ENCODE measurements at places on chromosomes 1 and 21.

- no peak overlapping the region for H3K27ac ChIP-seq
- H3K36me3 ChIP-seq = no peaks in the 10 kb centered on the region
- no peak for DNase-seq
These were observed 30.4 kb downstream of the TTC13 start for GRCh38 chr1:230948301-230948700.

DNA sequence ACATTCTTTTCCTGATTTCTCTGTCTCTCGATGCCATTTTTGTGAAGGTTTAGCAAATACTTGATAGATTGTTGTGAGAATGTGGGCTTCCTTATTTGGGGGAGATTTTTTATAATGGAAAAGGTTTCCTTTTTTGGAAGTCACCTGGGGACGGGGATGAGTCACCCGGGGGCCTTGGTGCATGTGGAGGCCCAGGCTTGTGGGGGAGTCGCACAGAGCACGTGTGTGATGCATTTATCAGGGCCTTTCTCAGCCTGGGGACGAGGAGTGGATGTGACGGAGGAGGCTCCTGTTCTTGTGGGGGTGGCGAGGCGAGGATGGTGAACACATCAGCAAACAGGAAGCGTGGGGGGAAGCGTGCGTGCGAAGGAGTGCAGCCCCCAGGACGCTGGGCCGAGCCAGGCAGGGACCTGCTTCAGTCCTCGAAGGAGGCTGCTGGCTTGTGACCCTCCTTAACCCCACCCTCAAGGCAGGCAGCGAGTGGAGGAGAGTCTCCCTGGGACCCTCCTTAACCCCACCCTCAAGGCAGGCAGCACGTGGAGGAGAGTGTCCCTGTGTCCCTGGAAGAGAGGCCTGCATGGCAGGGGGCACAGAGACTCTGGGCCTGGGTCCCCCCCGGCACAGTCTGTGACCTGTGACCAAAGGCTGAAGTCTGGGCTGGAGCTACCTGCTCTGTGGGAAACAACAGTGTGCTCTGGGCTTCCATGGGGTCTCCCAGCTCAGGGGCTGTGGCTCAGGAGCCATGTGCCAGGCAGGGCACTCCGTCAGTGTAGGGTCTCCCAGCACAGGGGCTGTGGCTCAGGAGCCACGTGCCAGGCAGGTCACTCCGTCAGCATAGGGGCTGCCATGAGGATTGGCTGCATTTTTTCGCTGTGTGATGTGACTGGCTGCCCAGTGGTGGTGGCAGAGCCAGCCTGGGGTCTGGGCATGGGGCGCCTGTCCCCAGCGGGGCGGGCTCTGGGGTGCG is 57.2 kb downstream of the AGPAT3 start:
- DNase-seq = peak; percentile 69
- H3K4me1 ChIP-seq = peaks cover 16% of the 10 kb centered on the region
- peak overlapping the region; percentile 26 for H3K27ac ChIP-seq
- no peaks in the 10 kb centered on the region for H3K36me3 ChIP-seq
- H3K4me3 ChIP-seq = no peak overlapping the region

DNA sequence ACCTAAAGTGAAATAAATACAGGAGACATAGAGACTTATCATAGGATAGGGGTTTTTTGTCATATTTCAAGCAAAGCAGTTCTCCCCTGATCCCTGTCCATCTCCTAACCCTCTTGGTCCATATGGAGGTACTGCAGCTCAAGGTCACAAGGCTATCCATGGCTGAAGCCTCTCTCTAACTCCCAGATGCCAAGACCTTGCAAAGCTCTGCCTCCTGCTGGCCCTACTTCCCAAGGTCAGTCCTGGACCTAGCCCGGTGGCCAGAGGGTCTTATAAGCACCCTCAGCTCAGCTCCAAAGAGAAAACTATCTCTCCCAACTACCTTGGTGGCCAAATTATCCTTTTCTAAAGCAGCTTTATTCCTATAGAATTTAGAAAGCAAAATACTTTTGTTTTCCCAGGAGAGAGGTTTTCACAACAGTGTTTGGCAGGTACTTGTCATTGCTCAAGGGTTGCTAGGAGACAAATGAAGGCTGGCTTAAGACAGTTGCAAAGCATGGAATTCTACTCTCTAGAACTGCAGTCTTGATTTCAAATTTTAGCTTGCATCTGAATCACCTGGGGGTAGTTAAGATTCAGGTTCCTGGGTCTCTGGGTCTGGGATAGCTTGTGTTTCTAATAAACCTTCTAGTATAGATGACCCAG is 121.5 kb downstream of the XCL2 start:
- no peaks in the 10 kb centered on the region for H3K27me3 ChIP-seq
- no peak overlapping the region for H3K27ac ChIP-seq
- H3K4me1 ChIP-seq = no peaks in the 10 kb centered on the region

- H3K27ac ChIP-seq = no peak overlapping the region
- no peaks in the 10 kb centered on the region for H3K27me3 ChIP-seq
- peaks cover 4% of the 10 kb centered on the region for H3K36me3 ChIP-seq
- peaks cover 7% of the 10 kb centered on the region for H3K4me1 ChIP-seq
- H3K4me3 ChIP-seq = no peak overlapping the region
These were observed 72.9 kb downstream of the SKI start for GRCh38 chr1:2300851-2301606.

DNA sequence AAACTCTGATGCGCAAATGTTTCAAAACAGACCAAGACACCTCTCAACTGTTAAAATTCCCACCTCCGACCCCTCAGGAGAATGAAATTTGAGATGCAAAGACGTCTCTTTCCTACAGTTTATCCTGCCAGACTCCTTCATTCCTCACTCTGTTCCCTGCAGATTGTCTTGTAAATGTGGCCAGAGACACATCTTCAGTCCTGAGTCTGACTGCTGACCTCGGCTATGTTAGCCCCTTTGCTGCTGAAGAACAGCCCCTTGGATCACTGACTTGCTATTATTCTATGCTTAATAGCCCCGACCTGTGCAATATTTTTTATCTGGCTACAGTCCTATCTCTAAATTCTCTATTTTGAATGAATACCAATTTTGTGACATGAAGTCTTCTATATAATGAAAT is 16.6 kb upstream of the ESRRG start:
- peaks cover 5% of the 10 kb centered on the region for H3K4me1 ChIP-seq
- no peaks in the 10 kb centered on the region for H3K36me3 ChIP-seq
- DNase-seq = peak; percentile 19
- no peak overlapping the region for H3K27ac ChIP-seq
- H3K4me3 ChIP-seq = no peak overlapping the region

DNA sequence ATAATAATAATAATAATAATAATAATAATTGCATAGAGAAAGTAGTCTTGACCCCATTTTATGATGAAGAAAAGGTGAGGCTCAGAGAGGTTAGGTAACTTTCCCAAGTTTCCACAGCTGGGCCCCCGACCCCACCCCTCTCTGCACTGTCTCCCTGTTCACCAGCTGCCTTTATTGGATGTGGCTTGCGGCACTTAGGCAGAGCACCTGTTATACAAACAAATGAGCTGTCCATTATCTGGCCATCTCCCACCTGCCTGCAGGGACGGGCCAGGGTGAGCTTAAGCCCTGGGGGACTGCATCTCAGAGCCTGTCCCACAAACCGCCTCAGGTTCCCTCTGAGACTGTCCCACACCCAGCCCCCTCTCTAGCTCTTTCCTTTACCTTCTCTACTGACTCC is 10.1 kb upstream of the EFNA1 start:
- H3K27me3 ChIP-seq = no peaks in the 10 kb centered on the region
- no peak overlapping the region for H3K27ac ChIP-seq
- DNase-seq = no peak
- H3K4me3 ChIP-seq = no peak overlapping the region

- H3K4me3 ChIP-seq = no peak overlapping the region
- H3K27ac ChIP-seq = no peak overlapping the region
- H3K36me3 ChIP-seq = no peaks in the 10 kb centered on the region
- peaks cover 8% of the 10 kb centered on the region for H3K4me1 ChIP-seq
- no peaks in the 10 kb centered on the region for H3K27me3 ChIP-seq
- peak; percentile 86 for DNase-seq
These were observed 2.8 kb upstream of the CD1D start for GRCh38 chr1:158177700-158178450.

DNA sequence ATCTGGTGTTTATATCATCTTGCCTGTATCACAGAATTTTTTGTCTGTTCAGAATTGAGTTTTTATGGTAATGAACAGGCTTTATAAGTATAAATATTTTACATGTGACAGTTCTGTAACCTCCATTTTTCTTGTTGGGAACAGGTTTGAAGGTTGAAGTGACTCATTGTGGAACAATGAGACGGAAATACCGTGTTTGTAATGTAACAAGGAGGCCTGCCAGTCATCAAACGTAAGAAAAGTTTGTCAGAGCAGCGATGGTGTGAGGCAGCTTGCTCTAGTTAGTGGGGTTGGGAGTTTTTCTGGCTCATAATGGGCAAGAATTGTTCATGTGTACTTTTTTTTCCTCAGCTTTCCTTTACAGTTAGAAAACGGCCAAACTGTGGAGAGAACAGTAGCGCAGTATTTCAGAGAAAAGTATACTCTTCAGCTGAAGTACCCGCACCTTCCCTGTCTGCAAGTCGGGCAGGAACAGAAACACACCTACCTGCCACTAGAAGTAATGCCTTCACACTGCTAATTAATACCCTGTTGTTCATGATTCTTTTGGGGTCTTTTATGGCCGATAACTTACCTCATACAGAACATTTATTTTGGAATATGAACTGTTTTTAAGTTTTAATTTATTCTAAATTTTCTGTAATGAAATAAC is 75.2 kb upstream of the TEKT2 start:
- H3K27ac ChIP-seq = no peak overlapping the region
- H3K27me3 ChIP-seq = no peaks in the 10 kb centered on the region
- DNase-seq = peak; percentile 45
- H3K36me3 ChIP-seq = no peaks in the 10 kb centered on the region
- H3K4me1 ChIP-seq = no peaks in the 10 kb centered on the region
- no peak overlapping the region for H3K4me3 ChIP-seq

DNA sequence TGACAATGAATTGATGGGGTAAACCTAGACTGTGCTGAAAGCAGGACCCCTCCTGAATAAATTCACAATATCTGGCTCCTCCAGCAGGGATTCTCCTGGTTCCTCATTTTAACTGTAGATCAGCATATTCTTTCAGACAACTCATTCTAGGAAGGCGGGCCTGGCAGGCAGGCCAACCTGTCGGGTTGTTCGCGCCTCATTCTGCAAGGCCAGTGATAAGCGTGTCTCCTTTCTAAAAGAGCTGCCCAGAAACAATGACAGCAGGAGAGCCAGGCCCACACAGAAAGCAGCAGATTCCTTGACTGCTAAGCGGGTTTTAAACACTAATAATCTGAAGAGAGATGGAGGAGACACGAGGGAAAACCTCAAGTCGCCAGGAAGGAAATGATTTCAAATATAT is 70.0 kb downstream of the NTPCR start:
- H3K27me3 ChIP-seq = no peaks in the 10 kb centered on the region
- H3K4me1 ChIP-seq = peaks cover 13% of the 10 kb centered on the region
- no peaks in the 10 kb centered on the region for H3K36me3 ChIP-seq
- H3K4me3 ChIP-seq = no peak overlapping the region
- DNase-seq = peak; percentile 89
- H3K27ac ChIP-seq = peak overlapping the region; percentile 46

DNA sequence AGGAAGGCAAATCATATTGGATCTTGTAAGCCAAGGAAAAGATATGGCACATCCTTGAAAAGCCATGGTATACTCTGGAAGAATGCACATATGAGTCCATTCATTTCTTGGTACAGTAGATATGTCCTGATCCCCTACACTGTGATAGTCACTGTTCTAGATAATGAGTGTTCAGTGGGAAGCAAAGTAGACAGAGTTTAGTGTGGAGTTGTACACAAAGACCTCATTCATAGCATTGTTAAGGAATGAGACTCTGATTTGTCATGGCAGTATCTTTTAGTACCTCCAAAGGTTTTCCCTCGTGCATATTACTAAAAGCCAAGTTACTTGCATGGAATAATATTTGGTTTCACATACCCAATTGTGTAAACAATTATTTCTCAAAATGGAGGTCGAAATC is 204.7 kb downstream of the NFIA start:
- no peaks in the 10 kb centered on the region for H3K4me1 ChIP-seq
- H3K36me3 ChIP-seq = no peaks in the 10 kb centered on the region
- H3K4me3 ChIP-seq = no peak overlapping the region
- no peaks in the 10 kb centered on the region for H3K27me3 ChIP-seq
- DNase-seq = no peak

DNA sequence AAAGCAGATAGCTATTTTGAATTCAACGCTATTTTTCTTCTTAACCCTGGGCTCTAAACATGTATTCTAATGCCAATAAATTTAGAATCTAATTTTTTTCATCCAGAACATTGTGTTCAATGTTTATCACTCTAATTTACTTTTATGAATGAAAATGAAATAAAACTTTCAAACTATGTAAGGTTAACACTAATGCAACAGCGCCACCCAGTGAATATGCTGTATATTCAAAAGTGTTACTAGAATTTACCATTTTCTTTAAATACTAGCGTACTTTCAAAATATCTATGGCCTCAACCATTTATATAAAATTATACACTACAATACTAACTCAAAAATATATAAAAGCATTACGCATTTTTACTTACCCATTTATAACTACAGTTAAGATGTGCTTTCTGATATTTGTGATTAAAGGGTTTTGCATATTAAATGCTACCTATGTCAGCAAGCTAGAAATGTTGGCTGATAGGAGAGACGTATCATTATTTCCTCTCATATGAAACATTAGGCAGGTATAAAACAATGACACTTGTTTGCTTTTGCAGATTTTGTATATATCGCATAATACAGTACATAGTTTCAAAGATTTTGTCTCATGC is 5.9 kb upstream of the NUF2 start:
- H3K36me3 ChIP-seq = no peaks in the 10 kb centered on the region
- H3K27me3 ChIP-seq = no peaks in the 10 kb centered on the region
- H3K27ac ChIP-seq = no peak overlapping the region

GRCh38 chr1:66436378-66437135 is 97.4 kb upstream of the SGIP1 start:
- DNase-seq = peak; percentile 47
- no peak overlapping the region for H3K27ac ChIP-seq
- H3K36me3 ChIP-seq = no peaks in the 10 kb centered on the region
- H3K27me3 ChIP-seq = no peaks in the 10 kb centered on the region
- H3K4me3 ChIP-seq = no peak overlapping the region

- peak; percentile 48 for DNase-seq
- no peaks in the 10 kb centered on the region for H3K36me3 ChIP-seq
- no peak overlapping the region for H3K27ac ChIP-seq
- H3K4me3 ChIP-seq = no peak overlapping the region
These were observed 178.6 kb downstream of the RRAGC start for GRCh38 chr1:38680801-38681510.

DNA sequence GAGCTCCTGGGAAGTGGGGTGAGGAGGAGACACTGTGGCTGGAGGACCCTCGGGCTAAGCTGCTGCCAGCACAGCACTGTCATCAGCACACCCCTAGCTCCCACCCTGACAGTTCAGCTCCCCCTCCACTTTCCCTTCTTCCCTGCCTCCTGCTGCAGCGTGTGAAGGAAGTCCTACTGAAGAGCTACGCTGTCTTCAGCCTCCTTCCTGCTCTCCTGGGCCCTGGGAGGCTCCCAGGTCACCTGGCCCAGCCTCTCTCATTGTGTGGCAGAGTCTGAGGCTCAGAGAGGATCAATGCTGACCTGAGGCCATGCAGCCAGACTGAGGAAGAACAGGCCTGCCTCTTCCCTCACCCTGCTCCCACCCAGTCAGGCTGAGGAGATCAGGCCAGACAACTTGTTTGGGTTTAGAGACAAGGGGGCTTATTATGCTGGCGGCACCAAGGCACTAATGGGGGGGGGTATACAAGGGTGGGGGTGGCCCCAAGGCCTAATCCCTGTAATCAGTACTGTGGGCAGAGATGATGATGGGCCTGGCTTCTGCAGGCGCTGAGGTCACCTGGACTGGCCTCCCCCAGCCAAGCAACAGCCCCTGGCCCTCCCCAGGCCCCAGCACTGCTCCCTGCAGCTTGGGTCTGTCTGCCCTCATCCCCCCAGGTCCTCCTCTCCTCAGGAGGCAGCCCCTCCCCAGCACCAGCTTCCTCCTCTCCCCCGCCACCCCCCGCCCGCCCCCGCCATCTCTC is 9.1 kb downstream of the NES start:
- H3K36me3 ChIP-seq = peaks cover 7% of the 10 kb centered on the region
- H3K27me3 ChIP-seq = no peaks in the 10 kb centered on the region
- no peak overlapping the region for H3K4me3 ChIP-seq
- H3K27ac ChIP-seq = peak overlapping the region; percentile 58
- peaks cover 25% of the 10 kb centered on the region for H3K4me1 ChIP-seq
- peak; percentile 95 for DNase-seq
